ENCODE measurements at places on chromosomes 3 and 15.

- no peak for DNase-seq
Measured at GRCh38 chr15:44033894-44034293, 161.2 kb downstream of the FRMD5 start.

GRCh38 chr15:92903631-92903965 lies 3.5 kb downstream of the CHD2 start:
- no peak for DNase-seq

- DNase-seq = no peak
Measured at GRCh38 chr3:68912376-68912775, 20.0 kb downstream of the TAFA4 start.

- DNase-seq = no peak
Measured at GRCh38 chr3:100634493-100635272, 25.3 kb downstream of the ADGRG7 start.

GRCh38 chr3:177236704-177237103 lies 39.4 kb upstream of the TBL1XR1 start:
- no peak for DNase-seq

Data from head of caudate nucleus (tissue), 42 donors.